ENCODE measurements at places on chromosomes 11 and 22.

DNA sequence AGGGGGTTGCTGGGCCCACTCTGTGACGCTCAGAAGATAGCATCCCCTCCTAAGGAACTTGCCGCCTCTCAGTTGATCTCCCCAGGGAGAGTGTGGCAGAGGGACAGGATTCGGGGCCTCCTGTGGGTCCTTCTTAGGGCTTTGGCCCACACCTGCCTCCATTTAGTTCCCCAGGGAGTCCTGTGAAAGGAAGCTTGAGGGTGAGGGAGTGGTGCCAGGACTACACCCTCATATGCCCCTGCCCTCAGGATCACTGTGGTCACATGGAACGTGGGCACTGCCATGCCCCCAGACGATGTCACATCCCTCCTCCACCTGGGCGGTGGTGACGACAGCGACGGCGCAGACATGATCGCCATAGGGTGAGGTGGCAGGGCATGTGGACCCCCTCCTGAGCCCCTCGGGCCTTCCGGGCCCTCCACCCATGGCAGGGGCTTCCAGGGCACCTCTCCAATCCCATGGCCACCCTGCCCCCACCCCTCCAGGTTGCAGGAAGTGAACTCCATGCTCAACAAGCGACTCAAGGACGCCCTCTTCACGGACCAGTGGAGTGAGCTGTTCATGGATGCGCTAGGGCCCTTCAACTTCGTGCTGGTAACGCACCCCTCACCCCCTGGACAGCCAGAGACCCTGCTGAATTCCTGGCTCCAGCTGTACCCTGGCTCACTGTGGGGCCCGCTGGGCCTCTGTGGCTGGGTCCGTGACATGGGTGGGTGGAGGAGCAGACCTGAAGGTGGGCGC lies 3.5 kb downstream of the INPP5J start:
- DNase-seq, result peak; percentile 25
- H3K4me1 ChIP-seq, result no peaks in the 10 kb centered on the region
- no peak overlapping the region for H3K4me3 ChIP-seq
- no peaks in the 10 kb centered on the region for H3K36me3 ChIP-seq

- H3K27ac ChIP-seq, result no peak overlapping the region
- no peak overlapping the region for H3K4me3 ChIP-seq
- DNase-seq, result no peak
Observed at GRCh38 chr11:70031631-70032469, 46.3 kb upstream of the ANO1 start.

- H3K27ac ChIP-seq, result peak overlapping the region; percentile 87
- DNase-seq, result no peak
- H3K27me3 ChIP-seq, result no peaks in the 10 kb centered on the region
- no peaks in the 10 kb centered on the region for H3K36me3 ChIP-seq
Observed at GRCh38 chr11:114079511-114080065, 20.1 kb downstream of the ZBTB16 start.

DNA sequence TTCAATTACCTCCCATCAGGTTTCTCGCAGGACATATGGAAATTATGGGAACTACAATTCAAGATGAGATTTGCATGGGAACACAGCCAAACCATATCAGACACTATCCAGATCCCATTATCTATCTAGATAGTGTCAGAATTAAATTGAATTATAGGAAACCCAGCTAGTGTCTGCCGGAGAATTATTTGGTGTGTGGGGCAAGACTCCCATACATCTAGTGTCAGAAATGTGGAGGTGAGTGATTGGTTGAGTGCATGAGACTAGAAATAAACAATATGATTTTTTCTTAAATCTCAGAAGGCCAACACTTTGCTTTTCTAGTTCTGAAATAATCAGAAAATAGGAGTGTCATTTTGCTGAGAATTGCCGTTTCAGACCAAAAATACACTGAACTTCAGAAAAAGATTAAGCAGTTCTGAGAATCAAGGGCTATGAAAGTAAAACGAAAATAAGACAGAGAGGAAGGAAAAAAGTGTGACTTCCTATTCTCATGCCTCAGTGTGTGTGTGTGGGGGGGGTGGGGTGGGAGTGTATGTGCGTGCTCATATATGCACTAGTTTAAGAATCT lies 21.3 kb downstream of the CASP12 start:
- no peak for DNase-seq
- peak overlapping the region; percentile 79 for H3K27ac ChIP-seq
- H3K27me3 ChIP-seq, result no peaks in the 10 kb centered on the region
- H3K4me3 ChIP-seq, result peak overlapping the region; percentile 67

DNA sequence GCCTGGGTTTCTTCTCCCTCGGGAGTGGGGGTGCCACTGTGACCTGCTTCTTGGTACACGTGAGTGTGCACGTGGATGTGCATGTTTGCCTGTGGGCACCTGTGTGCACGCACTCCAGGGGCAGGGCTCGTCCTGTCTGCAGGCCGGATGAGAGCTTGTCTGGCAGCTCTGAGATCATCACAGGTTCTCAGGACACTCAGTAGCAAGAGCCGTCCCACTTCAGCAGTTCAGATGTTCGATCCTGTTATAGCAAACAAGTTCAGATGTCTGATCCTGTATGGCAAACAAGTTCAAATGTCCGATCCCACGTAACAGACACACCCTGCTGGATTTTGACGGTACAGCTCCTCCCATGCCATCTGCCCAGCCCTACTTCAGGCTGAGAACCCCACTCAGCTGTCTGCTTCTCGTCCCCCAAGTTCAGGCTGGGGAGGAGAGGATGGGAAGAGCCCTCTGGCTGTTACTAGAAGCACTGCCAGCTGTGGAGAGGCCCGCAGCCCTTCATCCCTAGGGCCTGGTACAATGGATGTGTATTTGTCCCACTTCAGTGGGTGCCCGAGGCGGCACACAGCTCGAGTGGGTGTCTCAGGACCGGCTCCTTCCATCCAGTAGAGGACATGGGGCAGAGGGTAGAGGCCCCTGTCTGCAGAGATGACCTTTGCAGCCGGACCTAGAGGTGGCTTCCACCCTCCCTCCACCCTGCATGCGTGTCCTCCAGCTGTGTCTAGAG lies 1126.9 kb downstream of the BRD1 start:
- H3K4me3 ChIP-seq, result no peak overlapping the region
- no peaks in the 10 kb centered on the region for H3K4me1 ChIP-seq
- no peak for DNase-seq
- no peak overlapping the region for H3K27ac ChIP-seq
- no peaks in the 10 kb centered on the region for H3K36me3 ChIP-seq

DNA sequence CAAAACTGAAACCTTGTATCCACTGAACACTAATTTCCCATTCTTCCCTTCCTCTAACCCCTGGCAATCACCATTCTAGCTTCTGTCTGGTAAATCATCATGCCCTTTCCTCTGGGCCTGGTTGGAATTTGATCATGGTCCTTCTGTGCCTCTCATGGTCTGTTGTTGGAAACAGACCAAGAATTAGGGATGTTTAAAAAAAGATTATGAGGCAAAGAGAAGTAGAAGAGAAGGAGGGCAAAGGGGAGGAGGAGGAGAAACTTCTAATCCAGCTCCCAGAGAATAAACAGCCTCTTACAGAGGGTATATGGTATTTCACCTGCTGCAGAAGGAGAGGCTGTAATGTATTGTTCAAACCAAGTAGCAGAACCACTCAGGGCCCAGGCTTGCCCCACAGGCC lies 10.6 kb downstream of the BCO2 start:
- H3K36me3 ChIP-seq, result no peaks in the 10 kb centered on the region
- no peak for DNase-seq
- H3K27me3 ChIP-seq, result no peaks in the 10 kb centered on the region
- peaks cover 9% of the 10 kb centered on the region for H3K4me1 ChIP-seq
- no peak overlapping the region for H3K4me3 ChIP-seq
- no peak overlapping the region for H3K27ac ChIP-seq

DNA sequence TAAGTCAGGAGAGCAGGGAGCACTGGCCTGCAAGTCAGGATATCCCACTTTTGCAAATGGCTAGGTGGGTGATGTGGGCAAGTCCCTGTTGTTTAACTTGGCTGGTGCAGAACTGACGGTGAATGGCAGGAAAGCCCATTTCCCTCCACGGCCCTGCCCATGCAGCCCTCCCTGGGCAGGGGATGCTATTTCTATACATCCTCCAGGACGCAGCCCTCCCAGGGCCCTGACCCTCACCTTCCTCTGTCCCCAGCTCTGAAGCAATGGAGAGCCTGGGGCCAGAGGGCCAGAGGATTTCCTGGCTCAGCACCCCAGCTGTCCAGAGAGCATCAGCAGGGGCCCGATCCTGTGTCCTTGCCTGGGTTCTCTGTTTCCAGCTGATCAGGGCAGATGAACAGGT lies 91.3 kb downstream of the TSPAN18 start:
- no peaks in the 10 kb centered on the region for H3K4me1 ChIP-seq
- no peaks in the 10 kb centered on the region for H3K36me3 ChIP-seq
- no peak for DNase-seq

- no peaks in the 10 kb centered on the region for H3K27me3 ChIP-seq
- DNase-seq, result no peak
- peaks cover 9% of the 10 kb centered on the region for H3K4me1 ChIP-seq
- H3K36me3 ChIP-seq, result no peaks in the 10 kb centered on the region
- H3K27ac ChIP-seq, result no peak overlapping the region
Observed at GRCh38 chr11:108871152-108871551, 206.3 kb downstream of the DDX10 start.

GRCh38 chr22:46725096-46725495 lies 13.0 kb downstream of the CERK start:
- no peaks in the 10 kb centered on the region for H3K27me3 ChIP-seq
- H3K27ac ChIP-seq, result no peak overlapping the region
- peak; percentile 51 for DNase-seq
- no peak overlapping the region for H3K4me3 ChIP-seq

- peaks cover 5% of the 10 kb centered on the region for H3K4me1 ChIP-seq
- H3K4me3 ChIP-seq, result no peak overlapping the region
- no peak for DNase-seq
- no peaks in the 10 kb centered on the region for H3K36me3 ChIP-seq
- H3K27me3 ChIP-seq, result peaks cover 5% of the 10 kb centered on the region
- no peak overlapping the region for H3K27ac ChIP-seq
Observed at GRCh38 chr22:29396126-29396525, 7.8 kb upstream of the AP1B1 start.

DNA sequence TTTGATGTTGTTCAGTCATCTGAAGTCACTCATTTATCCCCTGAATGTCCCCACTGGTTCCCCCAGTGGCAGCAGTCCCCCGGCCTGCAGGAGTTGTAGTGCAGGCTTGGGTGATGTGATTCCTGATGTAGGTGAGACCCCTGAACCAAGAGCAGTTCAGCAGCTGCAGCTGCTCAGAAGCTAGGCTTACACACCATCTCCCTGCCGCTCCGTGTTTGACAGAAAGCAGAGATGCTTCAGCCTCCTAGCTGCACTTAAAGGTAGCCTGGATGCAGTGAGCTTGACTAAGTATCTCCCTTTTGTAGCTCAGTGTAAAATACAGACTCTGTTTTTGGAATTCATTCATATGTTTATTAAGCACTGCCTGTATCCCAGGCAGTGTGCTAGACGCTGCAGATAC lies 47.3 kb downstream of the C22orf31 start:
- no peak for DNase-seq
- H3K27me3 ChIP-seq, result peaks cover 34% of the 10 kb centered on the region
- peaks cover 11% of the 10 kb centered on the region for H3K36me3 ChIP-seq

GRCh38 chr22:38733724-38734381 lies 21.9 kb downstream of the SUN2 start:
- no peak overlapping the region for H3K4me3 ChIP-seq
- no peaks in the 10 kb centered on the region for H3K27me3 ChIP-seq
- peaks cover 16% of the 10 kb centered on the region for H3K4me1 ChIP-seq
- peak overlapping the region; percentile 74 for H3K27ac ChIP-seq
- H3K36me3 ChIP-seq, result peaks cover 13% of the 10 kb centered on the region

GRCh38 chr22:37182949-37183245 lies 5.2 kb downstream of the C1QTNF6 start:
- H3K4me3 ChIP-seq, result no peak overlapping the region
- H3K4me1 ChIP-seq, result peaks cover 31% of the 10 kb centered on the region
- no peaks in the 10 kb centered on the region for H3K36me3 ChIP-seq
- DNase-seq, result no peak

DNA sequence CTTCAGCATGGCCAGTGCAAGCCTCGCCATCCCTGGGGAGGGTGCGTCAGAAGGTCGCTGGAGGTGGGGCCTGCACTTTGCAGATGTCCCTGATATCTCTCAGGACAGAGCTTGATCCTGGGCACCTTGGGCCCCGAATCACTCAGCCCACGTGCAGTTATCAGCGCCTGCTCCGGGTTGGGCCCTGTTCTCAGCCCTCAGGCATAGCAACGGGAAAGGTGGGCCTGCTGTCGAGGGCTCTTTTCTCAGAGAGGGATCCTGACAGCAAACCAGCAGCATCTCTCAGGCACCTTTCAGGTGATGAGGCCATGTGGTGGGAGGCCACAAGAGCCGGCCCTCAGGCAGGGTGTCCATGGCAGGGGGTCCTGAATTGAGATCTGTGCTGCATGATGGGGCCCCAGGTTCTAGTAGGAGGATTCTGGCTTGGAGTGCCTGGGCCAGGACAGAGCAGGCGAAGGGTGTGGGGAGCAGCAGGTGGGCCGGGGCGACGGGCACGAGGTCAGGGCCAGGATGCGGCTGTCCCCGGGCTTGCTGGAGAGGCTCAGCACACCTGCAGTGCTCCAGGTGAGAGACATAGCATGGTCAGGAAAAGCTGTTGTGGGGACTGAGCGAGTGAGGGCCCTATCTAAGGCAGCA lies 280.5 kb downstream of the TBC1D22A start:
- no peak overlapping the region for H3K4me3 ChIP-seq
- no peak overlapping the region for H3K27ac ChIP-seq
- H3K4me1 ChIP-seq, result peaks cover 23% of the 10 kb centered on the region

- no peak overlapping the region for H3K27ac ChIP-seq
- no peaks in the 10 kb centered on the region for H3K4me1 ChIP-seq
- H3K36me3 ChIP-seq, result no peaks in the 10 kb centered on the region
- H3K4me3 ChIP-seq, result no peak overlapping the region
- no peak for DNase-seq
- peaks cover 24% of the 10 kb centered on the region for H3K27me3 ChIP-seq
Observed at GRCh38 chr22:25919452-25919851, 177.5 kb downstream of the MYO18B start.

DNA sequence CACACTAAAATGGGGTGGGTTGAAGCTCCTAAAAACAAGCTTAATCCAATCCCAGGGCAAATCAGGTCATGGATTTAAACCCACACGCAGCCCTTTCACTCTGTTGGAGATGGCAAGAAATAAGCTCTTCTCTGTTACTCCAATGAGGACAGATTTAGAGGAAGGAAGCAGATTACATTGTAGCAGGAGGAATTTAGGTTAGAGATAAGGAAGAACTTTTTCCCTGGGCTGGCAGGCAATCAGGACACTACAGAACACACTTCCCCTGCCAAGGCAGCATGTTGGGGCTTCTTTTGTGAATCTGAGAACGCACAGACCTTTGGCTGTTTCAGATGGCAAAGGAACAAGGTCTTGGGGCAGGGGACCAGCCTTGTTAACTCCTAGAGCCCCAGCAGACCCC lies 46.2 kb downstream of the C11orf58 start:
- H3K36me3 ChIP-seq, result no peaks in the 10 kb centered on the region
- H3K4me3 ChIP-seq, result no peak overlapping the region
- no peaks in the 10 kb centered on the region for H3K27me3 ChIP-seq
- no peak for DNase-seq
- H3K27ac ChIP-seq, result no peak overlapping the region
